ENCODE measurements at places on chromosomes 2 and 18. TPM values are rescaled to one million over a fixed set of nuclear protein-coding genes. Genes with fewer than 3 reads are reported as not detected.

ZAP70 gene
- 15.0 TPM for total RNA-seq

C2orf78 gene
- total RNA-seq = not detected

TMSB10 gene
- total RNA-seq = 1,610 TPM

ZNF514 gene
- 21.8 TPM for total RNA-seq

CXCR2 gene
- 0.44 TPM for total RNA-seq

SERPINB11 gene
- total RNA-seq = not detected

CYP27A1 gene
- 18.5 TPM for total RNA-seq

TRIM43 gene
- not detected for total RNA-seq

DNA sequence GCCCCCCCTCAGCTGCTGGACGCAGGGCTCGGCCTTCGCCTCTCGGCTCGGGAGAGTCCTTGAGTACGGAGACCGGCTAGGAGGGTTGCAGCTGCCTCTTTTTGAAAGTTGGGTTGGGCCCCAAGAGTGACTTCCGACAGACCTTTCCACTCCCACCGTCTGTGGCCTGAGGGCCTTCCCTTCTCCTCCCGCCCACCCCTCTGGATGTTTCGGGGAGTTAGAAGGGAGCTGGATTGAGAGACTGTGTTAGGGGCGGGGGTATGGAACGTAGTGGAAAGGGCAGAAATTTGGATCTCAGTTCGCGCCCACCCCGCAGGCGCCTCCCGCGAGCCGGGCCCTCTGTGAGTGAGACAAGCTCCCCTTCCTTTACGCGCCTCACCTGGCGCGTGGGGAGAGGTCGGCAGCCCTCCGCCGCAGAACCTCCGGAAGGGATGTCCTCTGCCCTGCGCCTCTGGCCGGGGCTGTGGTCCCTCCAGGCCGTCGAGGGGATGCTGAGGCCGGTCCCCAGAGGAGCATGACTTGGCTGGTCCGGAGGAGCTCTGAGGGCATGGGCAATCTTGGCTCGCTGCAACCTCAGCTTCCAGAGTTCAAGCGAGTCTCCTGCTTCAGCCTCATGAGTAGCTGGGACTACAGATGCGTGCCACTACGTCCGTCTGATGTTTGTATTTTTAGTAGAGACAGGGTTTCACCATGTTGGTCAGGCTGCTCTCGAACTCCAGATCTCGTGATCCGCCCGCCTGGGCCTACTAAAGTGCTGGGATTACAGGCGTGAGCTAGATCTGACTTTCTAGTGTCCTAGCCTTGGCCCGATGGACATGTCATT, 15.9 kb downstream of the C2orf74 start:
- DNase-seq = peak; percentile 77

DNA sequence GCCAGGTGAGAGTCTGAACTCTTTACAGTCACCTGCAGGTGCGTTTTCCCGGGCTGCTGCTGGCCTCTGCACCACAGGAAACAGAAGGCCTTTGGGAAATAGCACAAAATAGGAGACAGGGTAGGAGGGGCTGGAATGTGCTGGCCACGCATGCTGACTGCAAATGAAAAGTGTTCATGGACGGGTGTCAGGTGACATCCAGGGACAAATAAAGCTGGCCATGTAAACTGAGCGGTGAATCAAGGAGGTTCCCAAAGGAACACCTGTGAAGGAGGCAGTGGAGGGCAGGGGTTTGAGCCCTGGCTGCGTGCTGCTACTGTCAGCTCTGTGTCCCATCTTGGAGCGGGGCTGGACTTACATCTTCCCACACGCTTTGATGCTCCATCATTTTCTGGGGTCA, 42.4 kb upstream of the GBX2 start:
- no peak for DNase-seq

GRCh38 chr2:105113616-105114291, 75.9 kb downstream of the MRPS9 start:
- DNase-seq = no peak

DNA sequence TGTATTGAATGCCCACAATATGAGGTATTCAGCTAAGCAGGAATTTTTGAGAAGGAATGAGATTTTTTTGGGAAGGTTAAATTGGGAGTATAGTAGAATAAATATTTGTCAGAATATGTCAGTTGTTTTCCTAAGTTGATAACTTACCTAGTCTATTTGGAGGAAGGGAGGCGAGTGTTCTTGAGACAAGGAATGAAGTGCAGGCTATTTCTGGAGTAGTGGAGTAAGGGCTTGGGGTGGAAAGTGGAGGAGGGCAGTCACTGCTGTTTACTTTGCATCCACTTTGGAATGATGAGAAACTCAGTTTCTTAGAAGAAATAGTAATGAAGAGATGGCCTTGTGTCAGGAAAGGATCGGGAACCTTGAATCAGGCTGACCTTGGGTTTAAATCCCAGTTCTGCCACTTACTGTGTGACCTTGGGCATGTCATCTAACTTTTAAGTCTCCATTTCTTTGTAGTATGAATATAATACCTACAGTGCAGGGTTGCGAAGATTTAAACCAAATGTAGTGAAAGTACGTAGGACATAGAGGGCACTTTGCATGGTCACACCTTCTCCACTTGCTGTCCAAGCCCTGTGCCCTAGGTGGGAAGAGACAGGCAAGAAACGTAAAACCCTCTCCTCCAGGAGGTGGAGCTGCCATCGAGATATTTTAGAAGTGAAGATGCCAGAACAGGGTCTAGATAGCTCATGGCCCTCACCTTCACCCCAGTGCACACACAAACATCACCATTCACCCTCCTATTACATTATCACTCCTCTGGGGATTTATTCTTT, 25.2 kb upstream of the CYP27A1 start:
- DNase-seq = no peak

DNA sequence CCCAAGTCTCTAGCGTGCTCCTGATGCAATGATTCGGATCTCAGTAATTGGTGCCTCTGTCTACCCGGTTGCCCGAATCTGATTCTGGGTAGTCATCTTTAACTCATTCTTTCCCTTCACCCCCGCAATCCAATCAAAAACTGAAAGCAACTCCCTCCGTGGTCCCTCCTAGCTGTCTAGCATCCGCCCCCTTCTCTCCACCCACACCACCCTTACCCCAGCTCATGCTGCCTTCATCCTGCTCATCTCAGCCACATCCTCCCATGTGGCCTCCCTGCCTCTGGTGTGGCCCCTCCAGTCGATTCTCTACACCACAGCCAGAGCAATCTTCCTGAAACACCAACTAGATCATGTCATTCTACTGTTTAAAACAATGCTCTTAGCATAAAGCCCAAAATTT, 62.3 kb downstream of the TTC32 start:
- DNase-seq = no peak

DNA sequence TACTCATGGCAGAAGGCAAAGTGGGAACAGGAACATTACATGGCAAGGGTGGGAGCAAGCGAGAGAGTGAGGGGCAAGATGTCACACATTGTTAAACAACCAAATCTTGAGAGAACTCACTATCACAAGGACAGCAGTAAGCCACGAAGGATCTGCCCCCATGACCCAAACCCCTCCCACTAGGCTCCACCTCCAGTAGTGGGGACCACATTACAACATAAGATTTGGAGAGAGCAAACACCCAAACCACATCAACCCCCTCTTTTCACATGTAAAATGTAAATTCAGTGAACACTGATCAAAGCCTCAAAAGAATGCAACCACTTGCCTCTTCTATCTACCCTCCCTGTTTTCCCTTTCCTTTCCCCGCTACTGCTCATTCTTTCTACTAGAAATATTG, 43.6 kb upstream of the TNP1 start:
- DNase-seq = no peak

GRCh38 chr2:203347375-203347774, 19.2 kb downstream of the ABI2 start:
- DNase-seq = no peak

DNA sequence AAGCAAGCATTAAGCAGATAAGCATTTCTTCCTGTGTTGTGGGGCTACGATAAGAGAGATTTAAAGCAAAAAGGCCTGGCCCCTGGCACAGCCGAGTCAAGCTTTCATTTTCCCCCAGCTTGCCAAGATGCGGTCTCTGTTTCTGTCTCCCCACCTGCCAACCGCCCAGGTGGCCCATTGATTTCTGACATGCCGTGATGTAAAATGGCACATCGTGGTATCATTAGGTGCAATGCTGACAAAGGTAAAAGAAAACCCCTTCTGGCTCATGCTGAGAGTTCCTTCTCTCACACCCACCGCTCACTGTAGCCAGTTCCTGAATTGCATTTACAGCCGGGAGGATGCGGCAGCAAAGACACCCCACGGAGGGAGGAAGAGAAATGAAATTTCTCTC, 62.8 kb downstream of the BOD1L2 start:
- no peak for DNase-seq

GRCh38 chr2:230416061-230416721, at the start of gene SP100:
Gene SP100 (plus strand): TSS chr2:230416201. CDS start chr2:230416297, 96 bp downstream.
- no peak for DNase-seq

All from kidney (tissue), 22 donors.